ENCODE measurements at places on chromosomes 3 and 15.

GRCh38 chr3:134341389-134341788 is 32.9 kb downstream of the AMOTL2 start:
- DNase-seq: no peak

DNA sequence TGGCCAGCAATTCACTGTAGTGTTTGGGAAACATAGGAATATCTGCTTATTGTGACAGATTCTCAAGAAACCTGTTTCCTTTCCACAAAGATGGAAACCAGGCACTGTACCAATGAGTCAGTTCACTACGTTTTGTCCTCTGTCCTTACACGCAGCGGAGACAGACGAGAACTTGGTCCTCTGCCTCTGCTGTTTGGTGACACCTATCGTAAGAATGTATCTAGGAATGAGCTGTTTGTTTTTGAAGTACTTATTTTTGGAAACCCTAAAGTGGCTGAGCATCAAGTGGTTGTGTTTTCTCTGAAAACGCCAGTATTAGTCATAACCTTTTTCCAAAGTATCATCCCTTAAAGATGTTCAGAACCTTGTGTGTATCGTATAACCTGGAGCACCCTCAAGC is 93.0 kb downstream of the PGPEP1L start:
- DNase-seq: no peak

DNA sequence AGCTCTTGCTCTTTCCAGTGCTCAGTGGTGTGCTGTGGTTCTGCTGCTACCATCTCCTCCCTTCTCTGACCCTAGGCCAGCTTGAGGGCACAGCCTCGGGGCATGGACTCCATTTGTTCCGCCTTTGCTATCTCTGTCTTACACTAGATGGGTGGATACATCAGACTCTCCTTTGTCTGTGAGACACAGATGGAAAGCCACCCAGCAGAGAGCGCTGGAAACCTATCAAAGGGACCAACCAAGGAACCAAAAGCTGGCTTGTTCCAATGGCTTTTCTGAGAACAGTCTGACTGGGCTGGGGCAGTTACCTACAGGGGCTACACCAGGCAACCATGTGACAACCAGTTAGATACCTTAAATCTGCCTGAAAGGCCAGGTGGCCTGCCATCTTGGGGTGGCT is 63.8 kb downstream of the NPTN start:
- DNase-seq: no peak

GRCh38 chr15:80547264-80547663 is 143.1 kb downstream of the ARNT2 start:
- no peak for DNase-seq

DNA sequence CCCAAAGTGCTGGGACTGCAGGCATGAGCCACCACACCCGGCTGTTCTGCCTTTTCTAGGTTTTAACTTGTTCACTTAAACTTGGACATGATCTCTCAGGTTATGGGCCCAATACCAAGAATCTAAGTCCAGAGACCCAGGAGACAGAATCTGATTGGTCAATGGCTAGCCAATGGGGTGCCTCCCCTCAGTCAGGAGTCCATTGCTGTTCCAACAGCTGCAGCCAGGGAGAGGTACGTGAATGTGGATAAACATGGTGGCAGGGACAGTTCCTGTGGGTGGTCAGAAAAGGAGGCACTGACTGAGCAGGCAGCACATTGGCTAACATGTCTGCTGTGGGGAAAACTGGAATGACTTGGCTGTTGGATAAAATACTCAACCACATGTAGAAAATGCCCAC is 140.3 kb downstream of the RPLP1 start:
- no peak for DNase-seq

DNA sequence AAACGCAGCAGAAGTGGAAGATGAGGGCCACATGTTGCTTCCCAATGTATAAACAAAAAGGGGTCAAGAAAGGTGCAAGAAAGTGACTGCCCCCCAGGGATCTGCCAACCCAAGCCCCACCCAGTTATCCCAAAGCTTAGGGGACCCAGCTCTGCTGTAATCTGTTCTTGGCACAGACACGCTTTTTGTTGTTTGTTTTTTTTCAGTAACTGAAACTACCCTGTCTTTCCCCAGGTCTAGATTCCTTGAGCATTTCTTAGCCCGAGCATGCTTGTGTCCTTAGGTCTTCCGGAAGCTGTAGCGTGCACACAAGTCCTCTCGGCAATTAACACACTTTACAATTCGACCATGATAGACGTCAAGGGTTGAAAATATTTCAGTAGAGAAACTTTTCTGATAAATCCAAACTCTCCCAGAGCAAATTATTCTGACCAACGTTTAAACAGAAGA is 8.5 kb upstream of the PPARG start:
- DNase-seq: no peak

Measured in anterior cingulate cortex (tissue), 58 donors.